ENCODE measurements at places on chromosomes 13 and 19. TPM values are rescaled to one million over a fixed set of nuclear protein-coding genes. Genes with fewer than 3 reads are reported as not detected.

Gene IQCN
- total RNA-seq = 0.78 TPM

Gene IFNL1
- total RNA-seq = not detected

Gene KLK10
- total RNA-seq = not detected

Gene LGALS4
- total RNA-seq = not detected

Gene C13orf46
- 1.5 TPM for total RNA-seq

Gene KRTDAP
- not detected for total RNA-seq

GRCh38 chr13:98582947-98583346 lies 6.0 kb upstream of the STK24 start:
- H3K27me3 ChIP-seq = no peaks in the 10 kb centered on the region
- H3K27ac ChIP-seq = peak overlapping the region; percentile 72
- no peaks in the 10 kb centered on the region for H3K36me3 ChIP-seq

DNA sequence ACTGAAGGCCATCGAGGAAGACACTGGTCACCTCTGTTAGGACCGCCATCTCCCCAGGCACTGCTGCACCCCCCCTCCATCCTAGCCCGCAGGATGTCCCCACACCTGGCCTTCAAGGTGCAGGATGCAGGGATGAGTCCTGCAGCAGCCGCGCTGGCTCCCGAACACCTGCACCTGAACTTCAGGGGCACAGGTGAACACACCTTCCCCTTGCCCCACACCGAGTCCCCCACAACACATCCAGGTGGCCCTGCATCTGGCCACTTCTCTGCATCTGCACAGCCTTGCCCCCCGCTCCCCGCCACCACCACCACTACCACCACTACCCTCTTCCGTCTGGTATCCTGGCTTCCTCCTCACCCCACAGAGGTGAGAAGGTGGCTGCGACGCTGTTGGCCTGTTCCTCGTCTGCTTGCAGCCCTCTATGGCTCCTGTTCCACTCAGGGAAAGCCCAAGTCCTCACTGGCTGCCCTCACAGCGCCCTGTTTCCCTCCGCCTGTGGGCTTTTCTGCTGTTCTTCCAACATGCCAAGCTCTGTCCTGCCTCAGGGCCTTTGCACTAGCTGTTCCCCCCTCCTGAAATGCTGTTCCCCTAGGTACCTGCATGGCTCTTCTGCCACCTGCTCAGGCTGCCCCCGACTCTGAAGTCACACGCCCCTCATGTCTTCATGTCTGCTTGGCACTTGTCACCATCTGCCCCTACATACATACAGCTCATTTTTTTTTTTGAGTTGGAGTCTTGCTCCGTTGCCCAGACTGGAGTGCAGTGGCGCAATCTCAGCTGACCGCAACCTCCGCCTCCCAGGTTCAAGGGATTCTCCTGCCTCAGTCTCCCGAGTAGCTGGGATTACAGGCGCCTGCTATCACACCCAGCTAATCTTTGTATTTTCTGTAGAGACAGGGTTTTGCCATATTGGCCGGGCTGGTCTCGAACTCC lies 1.4 kb upstream of the CERS1 start:
- no peak overlapping the region for H3K27ac ChIP-seq
- H3K4me3 ChIP-seq = no peak overlapping the region
- H3K4me1 ChIP-seq = no peaks in the 10 kb centered on the region
- H3K27me3 ChIP-seq = peaks cover 11% of the 10 kb centered on the region
- no peaks in the 10 kb centered on the region for H3K36me3 ChIP-seq

GRCh38 chr19:11227195-11227886 lies 12.1 kb upstream of the ANGPTL8 start:
- no peak overlapping the region for H3K4me3 ChIP-seq
- peaks cover 9% of the 10 kb centered on the region for H3K36me3 ChIP-seq
- H3K27ac ChIP-seq = no peak overlapping the region
- H3K4me1 ChIP-seq = no peaks in the 10 kb centered on the region
- H3K27me3 ChIP-seq = peaks cover 5% of the 10 kb centered on the region
- no peak for DNase-seq

DNA sequence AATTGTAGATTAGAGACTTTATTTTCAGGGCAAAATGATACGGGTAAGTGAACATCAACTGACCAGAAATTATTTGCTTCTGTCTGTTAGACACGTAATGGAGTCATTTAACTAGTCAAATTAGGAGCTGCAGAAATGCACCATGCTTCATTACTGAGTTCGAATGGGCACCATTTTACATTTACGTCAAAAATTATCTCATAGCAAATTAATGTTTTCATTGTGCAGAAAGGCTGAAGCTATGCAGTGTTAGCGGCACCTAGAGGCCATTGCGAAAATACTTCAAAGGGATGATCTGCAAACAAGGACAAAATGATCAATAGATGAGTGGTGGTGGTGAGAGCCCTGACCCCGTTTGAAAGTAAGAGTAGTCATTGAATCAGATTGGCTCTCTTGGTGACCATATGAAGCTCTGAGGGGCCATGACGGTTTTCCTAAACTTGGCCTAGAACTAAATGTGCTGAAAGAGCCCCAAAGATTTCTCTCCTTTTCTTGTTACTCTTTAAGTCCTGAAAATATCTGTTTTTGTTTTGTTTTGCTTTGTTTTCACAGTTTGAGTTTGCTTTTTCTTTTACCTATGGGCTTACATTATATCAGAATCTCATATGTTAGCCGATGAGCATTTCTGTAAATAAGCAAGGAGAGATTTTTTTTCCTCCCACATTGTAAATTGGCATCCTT lies 277.9 kb downstream of the ZNF536 start:
- peak; percentile 34 for DNase-seq
- no peaks in the 10 kb centered on the region for H3K36me3 ChIP-seq
- H3K27ac ChIP-seq = no peak overlapping the region
- H3K27me3 ChIP-seq = no peaks in the 10 kb centered on the region
- no peaks in the 10 kb centered on the region for H3K4me1 ChIP-seq
- no peak overlapping the region for H3K4me3 ChIP-seq

DNA sequence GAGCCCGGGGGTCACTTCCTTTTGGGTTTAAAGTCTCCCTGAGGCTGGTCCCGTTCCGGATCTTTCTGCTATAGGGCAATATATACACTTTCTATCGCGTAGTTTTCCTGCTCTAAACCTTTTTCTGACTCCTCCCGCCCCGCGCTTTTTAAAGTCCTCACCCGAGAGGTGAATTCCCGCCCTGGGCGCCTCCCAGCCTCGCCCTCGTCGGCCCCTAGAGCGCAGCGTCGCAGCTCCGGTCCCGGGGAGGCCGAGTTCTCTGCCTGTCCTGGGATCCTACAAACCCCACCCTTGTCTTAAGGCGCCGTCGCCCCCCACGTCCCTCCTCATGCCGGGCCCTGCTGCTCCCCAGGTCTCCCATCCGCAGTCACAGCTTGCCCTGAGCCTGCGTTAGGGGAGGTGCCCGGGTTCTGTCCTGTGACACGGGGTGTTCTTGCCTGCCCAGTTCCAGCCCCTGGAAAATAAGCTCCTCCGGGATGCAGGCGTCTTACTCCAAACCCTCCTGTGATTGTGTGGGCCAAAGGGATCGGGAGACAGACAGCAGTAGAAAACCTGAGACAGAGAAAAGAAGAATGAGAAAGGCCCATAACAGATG lies 491 bp downstream of the ZNF525 start:
- DNase-seq = peak; percentile 2
- peak overlapping the region; percentile 96 for H3K4me3 ChIP-seq
- peaks cover 5% of the 10 kb centered on the region for H3K36me3 ChIP-seq

DNA sequence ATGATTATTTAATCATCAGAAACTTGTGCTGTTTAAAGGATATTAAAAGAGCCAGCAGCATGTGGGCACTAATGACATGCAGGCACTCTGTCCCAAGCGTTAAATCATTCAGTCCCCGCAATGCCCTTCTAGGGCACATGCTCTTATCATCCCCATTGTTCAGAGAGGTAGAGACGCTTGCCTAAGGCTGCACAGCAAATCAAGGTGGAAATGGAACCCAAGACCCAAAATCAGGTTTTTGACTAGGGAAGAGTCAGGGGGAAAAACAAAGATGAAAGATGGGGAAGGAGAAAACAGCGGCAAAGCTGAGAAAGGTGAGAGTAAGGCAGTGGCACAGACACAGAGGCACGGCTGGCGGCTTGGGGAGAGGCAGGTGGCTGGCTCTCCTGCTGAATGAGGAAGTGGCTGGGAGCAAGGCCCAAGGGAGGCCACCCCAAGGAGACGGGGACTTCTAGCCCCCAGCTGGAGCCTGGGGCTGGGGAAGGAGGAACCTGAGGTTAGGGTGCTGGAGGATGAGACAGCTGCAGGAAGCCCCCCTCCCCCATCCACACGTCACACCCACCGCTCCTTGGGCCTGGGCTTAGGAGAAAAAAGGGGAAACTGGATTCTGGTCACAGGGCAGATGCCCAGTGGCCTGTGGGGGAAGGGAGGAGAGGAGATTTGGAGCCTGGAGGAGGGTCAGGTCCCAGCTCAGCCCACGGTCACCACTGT lies 1.0 kb upstream of the TYROBP start:
- no peaks in the 10 kb centered on the region for H3K27me3 ChIP-seq
- peaks cover 36% of the 10 kb centered on the region for H3K4me1 ChIP-seq
- no peaks in the 10 kb centered on the region for H3K36me3 ChIP-seq
- DNase-seq = no peak
- H3K4me3 ChIP-seq = no peak overlapping the region

DNA sequence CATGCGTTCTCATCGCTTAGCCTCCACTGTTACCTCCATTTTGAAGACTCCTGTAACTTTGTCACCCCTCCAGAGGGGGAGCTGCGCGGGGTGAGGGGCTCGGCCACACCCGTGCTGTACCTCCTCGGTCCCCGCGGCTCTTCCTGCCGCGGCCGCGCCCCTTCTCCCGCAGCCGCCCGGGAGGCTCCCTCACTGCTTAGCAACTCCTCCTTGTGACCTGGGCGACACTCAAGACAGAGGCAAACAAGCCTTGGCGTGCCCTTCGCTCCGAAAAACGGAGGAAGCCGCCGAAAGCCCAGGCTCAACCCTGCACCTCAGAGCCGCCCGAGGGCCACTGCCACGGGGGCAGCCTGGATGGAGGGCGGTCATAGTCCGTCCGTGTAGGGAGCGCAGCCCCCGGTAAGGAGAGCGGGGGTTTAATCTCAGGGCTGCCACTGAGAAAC lies 494.3 kb downstream of the FOXO1 start:
- H3K4me1 ChIP-seq = no peaks in the 10 kb centered on the region
- H3K4me3 ChIP-seq = no peak overlapping the region
- no peak overlapping the region for H3K27ac ChIP-seq
- H3K36me3 ChIP-seq = no peaks in the 10 kb centered on the region
- no peak for DNase-seq

DNA sequence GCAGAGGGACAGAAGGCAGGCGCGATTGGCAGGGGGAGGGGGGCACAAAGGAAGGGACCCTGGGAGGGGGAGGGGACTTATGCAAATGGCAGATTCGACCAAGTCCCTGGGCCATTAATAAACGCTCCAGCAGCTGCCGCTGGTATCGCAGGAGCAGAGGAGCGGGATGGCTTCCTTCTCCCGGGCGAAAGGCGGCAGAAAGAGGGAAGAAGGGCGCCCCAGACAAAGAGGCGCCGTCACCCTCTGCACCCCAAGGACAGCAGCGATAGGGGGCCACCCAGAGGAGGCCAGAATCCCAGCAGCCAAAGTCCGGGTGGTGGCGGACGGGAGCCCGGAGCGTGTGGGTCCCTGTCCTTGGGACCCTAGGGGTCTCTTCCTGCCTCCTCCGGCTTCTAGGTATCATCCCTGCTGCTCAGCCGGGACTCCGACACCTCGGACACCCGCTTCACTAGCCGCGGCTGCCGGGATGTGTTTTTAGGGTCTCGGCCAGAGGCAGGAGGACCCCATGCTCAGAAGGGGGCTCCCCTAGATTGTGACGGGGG lies 1.9 kb downstream of the PTPRS start:
- no peak overlapping the region for H3K27ac ChIP-seq
- H3K36me3 ChIP-seq = no peaks in the 10 kb centered on the region
- DNase-seq = no peak
- peaks cover 30% of the 10 kb centered on the region for H3K27me3 ChIP-seq
- peak overlapping the region; percentile 66 for H3K4me3 ChIP-seq

- H3K27me3 ChIP-seq = no peaks in the 10 kb centered on the region
- DNase-seq = no peak
- peak overlapping the region; percentile 53 for H3K27ac ChIP-seq
- H3K4me1 ChIP-seq = peaks cover 25% of the 10 kb centered on the region
- H3K4me3 ChIP-seq = peak overlapping the region; percentile 69
These were observed 19.5 kb upstream of the TRPC4 start for GRCh38 chr13:37889102-37889501.

GRCh38 chr13:30618186-30618929 lies 638 bp downstream of the USPL1 start:
- no peaks in the 10 kb centered on the region for H3K27me3 ChIP-seq
- no peak overlapping the region for H3K4me3 ChIP-seq
- peaks cover 12% of the 10 kb centered on the region for H3K4me1 ChIP-seq
- peaks cover 7% of the 10 kb centered on the region for H3K36me3 ChIP-seq

GRCh38 chr19:4337906-4338440 lies 654 bp downstream of the STAP2 start:
- H3K4me1 ChIP-seq = peaks cover 18% of the 10 kb centered on the region
- peak overlapping the region; percentile 85 for H3K4me3 ChIP-seq
- H3K27me3 ChIP-seq = peaks cover 4% of the 10 kb centered on the region
- no peaks in the 10 kb centered on the region for H3K36me3 ChIP-seq
- H3K27ac ChIP-seq = peak overlapping the region; percentile 67

GRCh38 chr13:29362849-29363604 lies 232.5 kb downstream of the SLC7A1 start:
- H3K27ac ChIP-seq = no peak overlapping the region
- H3K4me3 ChIP-seq = no peak overlapping the region
- no peaks in the 10 kb centered on the region for H3K36me3 ChIP-seq
- H3K4me1 ChIP-seq = peaks cover 5% of the 10 kb centered on the region
- peaks cover 33% of the 10 kb centered on the region for H3K27me3 ChIP-seq
- DNase-seq = peak; percentile 29

- H3K4me1 ChIP-seq = peaks cover 5% of the 10 kb centered on the region
- H3K27ac ChIP-seq = no peak overlapping the region
- DNase-seq = no peak
- no peaks in the 10 kb centered on the region for H3K36me3 ChIP-seq
These were observed 79.0 kb downstream of the INSR start for GRCh38 chr19:7215176-7215575.

- H3K27me3 ChIP-seq = peaks cover 5% of the 10 kb centered on the region
- peaks cover 32% of the 10 kb centered on the region for H3K4me1 ChIP-seq
- no peak for DNase-seq
- H3K4me3 ChIP-seq = peak overlapping the region; percentile 92
- peak overlapping the region; percentile 89 for H3K27ac ChIP-seq
These were observed 2.0 kb upstream of the INAFM1 start for GRCh38 chr19:47272448-47273312.

All from HFFc6 (cell line).